Fibroblast of skin of back (primary cell): ENCODE measurements at places on chromosomes 12 and 14.

DNA sequence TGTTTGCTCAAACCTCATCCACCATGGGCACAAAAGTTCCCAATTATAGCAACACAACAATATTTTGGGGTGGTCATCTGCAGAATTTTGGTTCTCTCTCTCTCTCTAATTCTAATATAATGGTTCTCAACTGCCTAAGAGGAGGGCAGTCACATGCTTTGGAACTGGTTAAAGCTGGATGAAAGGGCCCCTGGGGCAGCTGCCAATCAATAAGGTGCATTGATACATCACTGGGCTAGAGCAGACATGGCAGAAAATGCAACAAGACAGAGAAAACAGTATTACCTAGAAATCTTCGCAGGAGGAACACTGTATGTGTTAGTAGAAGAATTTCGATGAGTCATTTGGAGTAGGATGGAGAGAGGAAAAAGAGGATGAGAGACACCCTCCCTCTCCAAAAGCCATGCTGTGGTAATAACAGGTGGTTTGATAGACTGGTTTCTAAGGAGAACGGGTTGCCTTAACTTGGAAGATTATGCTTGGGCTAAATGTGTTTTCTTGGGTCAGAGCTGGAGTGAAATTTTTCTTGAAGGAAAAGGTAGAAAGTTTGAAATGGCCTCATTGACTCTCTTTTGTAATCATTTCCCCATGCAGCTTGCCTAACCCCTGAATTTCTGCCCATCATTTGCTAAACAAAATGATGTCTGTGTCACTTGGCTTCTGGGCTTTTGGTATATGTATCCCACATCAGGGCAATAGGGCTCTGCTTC lies 67.1 kb upstream of the HIF1A start:
- DNase-seq: no peak

GRCh38 chr14:61948376-61948775 lies 186.2 kb downstream of the SNAPC1 start:
- no peak for DNase-seq

DNA sequence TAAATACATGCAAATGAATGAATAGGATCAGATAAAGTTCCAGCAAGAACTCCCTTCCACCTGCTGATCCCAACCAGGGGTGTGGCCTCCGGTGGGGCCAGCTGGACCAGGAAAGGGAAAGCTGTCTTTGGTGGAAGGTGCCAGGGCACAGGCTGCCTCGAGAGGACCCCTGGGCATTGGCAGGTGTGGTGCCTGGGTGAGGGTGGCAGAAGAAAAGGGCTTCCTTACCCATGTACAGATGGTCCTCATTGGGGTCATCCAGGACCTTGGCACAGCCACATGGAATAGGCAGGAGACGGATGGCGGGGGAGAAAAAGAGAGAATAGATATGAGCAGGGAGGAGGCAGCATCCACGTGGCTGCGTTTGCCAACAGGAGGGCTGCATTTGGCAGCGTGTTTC lies 36.4 kb downstream of the CAMKK2 start:
- no peak for DNase-seq

- no peak for DNase-seq
Measured at GRCh38 chr12:4190366-4191063, 83.0 kb upstream of the CCND2 start.

GRCh38 chr14:61279082-61279481 lies 2.1 kb downstream of the TMEM30B start:
- DNase-seq: no peak

- DNase-seq: peak; percentile 81
Measured at GRCh38 chr14:89303456-89304435, 113.3 kb downstream of the FOXN3 start.

- DNase-seq: no peak
Measured at GRCh38 chr12:116299064-116299463, 21.6 kb upstream of the MED13L start.

DNA sequence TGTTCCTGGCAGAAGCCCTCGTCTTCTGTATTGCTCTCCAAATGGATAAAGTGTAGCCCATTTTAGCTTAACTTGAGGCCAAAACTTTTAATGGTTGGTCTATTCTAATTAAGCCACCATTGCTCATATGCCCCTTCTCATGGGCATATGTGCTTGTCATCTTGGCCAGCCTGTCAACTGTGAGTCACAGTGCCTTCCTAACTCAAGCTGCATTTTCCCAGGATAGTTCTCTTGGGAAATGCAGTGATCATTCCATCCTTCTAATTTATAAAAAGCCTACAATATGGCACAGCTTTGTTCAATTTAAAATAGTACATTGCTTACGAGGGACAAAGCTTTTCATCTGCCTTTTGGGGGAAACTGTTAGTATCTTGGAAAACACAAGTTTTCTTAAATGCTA lies 6.6 kb downstream of the PTHLH start:
- peak; percentile 81 for DNase-seq

GRCh38 chr14:102201353-102201738 lies 61.6 kb downstream of the WDR20 start:
- DNase-seq: no peak

DNA sequence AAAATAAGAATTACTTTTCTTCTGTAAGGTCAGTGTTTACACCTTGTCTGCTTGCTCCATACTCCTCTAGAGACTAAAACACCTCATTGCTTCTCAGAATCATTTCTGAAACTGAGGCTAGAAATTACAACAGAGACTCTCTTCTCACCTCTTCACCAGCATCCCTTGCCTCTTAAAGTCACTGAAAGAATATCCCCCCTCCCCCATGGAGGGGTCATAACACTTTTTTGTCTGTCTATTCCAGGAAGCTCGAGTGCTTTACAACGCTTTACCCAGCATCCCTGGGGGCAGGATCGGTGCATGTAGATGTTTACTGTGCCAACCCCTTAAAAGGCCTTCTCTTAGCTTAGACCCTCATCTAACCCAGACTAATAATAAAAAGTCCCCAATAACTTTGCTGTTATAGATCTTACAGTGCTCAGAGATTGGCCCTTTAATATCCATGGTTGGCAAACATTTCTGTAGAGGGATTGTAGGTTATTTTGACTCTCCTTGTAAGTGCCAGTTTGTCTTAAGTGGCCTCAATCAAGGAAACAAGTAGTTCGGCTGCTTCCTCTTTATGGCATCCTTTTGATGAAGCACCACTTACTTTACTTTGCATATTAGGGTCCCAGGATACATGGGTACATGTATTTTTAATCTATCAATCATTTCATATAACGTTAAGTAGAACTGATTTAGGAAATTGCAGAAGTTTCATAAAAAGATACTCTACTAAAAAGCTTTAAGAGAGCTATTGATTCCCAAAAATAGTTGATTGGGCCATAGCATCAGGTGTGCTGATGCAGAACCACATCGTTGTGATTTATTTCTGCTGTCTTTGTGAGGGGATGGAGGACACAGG lies 29.3 kb downstream of the PRKCH start:
- no peak for DNase-seq

DNA sequence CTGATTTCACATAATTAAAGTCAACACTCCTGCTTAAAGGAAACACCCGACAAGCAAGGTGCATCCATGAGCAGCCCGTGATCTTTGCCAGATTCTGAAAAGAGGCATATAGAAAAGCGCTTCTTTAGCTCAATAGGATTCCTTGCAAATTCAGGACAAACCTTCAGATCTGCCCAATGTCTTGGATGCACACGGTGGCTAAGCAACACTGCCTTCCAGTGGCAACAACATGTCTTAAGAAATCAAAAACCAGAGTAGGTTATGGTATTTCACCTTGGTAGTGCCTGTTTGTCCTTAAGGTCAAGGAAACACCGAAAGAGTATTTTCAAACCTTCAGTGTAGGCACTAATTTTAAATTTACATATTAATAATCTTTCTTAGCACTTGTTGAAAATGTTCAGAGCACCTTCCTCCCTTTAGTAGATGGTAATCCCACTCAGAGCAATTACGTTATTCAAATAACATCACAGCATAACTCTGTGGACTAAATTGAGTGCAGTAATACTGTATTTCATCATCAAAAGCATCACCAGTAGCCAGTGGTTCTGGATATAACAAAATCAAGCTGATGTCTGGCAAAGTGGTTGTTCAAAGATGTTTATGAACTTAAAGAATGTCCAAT lies 58.0 kb upstream of the CDKN3 start:
- peak; percentile 38 for DNase-seq

DNA sequence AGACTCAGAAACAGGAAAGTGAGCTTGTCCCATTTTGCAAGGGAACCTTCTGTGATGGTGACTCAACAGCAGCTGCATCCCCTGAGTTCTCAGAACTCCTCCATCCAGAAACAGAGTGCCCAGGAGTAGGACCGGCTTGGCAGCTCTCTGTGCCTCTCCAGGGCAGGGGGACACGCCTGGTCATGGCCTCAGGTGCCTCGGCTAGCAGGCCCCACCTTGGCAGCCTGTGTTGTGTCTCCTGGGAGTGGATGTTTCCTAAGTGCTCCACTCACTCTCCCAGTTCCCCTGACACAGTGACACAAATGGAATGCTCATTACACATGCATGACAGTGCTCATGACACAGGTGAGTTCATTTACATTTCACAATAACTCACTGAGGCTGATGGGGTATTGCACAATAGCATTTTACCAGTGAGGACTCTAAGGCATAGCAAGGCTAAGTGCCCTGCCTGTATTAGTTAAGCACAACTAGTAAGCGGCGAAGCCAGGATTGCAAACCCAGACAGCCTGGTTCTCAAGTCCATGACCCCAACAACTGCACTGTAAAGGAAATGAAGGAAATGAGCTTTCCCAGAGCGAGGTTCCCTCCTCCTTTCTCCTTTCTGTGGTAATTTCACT lies 47.4 kb downstream of the CALM1 start:
- DNase-seq: no peak

GRCh38 chr12:105759149-105759548 lies 379.6 kb downstream of the NUAK1 start:
- DNase-seq: no peak

DNA sequence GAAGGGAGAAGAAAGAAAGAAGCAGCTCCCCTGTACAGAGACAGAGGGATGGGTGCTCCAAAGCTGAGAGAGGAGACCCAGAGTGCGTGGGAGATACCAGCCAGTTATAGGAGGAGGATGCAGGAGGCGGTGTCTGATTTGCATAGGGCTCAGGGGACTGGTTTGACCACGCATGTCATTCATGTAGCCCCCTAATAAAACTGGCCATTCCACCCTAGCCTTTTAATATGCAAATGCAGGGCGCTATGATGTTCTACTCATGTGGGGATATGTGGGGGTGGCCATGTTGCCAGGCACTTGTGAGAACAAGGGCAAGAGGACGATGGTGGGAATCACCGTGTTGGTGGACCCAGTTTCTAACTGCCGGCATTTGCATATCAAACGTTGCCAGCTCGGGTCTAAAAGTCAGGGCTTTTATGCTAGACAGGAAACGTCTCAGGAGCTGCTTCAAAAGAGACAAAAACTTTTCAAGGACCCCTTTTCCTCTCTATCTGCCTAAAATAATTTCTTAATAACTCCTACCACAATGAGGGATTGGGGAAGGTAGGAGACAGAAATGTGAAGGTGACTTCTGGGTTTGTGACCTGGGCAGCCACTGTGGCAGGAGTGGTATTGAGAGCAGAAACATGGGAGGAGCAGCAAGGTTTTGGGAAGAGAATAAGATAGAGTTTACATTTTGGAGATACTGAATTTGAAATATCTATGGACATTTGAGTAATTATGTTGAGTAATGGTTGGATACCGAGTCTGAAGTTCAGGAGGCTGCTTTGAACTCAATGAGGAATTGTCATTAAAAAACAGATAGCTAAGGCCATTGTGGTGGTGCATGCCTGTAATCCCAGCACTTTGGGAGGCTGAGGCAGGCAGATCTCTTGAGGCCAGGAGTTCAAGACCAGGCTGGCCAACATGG lies 2.2 kb upstream of the ATXN3 start:
- DNase-seq: no peak

DNA sequence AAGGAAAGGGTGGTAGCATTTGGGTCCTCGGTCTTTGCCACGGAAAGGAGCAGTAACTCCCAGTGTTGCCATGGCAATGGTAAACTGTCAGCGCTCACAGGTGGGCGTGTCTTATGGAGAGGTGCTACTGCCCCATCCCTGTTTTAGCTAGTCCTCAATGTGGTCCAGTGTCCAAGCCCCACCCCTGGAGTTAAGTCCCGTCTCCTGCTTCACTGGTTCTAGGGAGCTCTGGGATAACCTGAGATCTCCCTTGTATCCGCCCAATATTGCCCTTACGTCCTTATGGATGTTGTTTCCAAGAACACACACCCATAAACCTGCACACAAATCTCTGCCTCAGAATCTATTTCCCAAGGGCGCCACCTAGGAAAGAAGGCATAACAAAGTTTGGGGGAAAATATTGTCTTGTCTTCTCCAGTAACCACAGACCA lies 64.2 kb downstream of the SPRING1 start:
- DNase-seq: no peak

DNA sequence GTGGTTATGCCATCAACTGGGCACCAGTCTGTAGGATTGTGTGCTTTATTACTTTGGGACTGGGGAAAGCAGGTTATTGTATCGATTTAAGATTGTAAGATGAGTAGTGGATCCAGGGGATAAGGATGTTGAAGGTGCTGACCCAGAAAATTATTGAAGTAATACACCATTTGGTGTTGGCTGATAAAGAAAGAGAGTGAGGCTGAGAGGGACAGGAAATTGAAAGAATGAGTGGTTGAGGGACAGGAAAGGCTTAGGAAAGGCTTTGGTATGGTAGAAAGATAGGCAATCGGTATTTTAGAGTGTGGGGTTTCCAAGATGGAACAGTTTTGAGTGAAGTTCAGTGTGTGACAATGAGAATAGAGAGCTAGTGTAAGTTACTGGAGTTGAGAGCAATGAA lies 12.3 kb downstream of the PPHLN1 start:
- DNase-seq: no peak

GRCh38 chr12:132736913-132737312 lies 24.7 kb downstream of the ANKLE2 start:
- DNase-seq: no peak

DNA sequence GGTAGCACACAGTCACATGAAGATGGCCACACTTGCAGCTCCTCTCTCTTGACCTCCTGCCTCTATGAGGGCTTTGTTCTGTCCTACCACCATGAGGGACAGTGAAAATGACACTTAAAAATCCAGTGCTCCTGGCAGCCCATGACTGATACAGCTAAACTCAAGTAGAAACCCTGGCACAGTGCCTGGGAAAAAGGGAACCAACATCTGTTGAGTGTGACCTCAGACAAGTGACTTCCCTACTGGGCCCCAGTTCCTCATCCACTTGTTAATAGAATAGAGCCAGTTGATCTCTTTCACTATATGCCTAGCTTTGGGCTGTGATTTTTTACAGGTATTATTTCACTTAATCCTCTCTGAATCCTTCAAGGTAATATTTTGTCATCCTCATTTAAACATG lies 4.8 kb downstream of the GUCY2C start:
- DNase-seq: no peak

- no peak for DNase-seq
Measured at GRCh38 chr12:75900781-75901254, 130.8 kb downstream of the PHLDA1 start.
